ENCODE measurements at places on chromosomes 11 and 22.

DNA sequence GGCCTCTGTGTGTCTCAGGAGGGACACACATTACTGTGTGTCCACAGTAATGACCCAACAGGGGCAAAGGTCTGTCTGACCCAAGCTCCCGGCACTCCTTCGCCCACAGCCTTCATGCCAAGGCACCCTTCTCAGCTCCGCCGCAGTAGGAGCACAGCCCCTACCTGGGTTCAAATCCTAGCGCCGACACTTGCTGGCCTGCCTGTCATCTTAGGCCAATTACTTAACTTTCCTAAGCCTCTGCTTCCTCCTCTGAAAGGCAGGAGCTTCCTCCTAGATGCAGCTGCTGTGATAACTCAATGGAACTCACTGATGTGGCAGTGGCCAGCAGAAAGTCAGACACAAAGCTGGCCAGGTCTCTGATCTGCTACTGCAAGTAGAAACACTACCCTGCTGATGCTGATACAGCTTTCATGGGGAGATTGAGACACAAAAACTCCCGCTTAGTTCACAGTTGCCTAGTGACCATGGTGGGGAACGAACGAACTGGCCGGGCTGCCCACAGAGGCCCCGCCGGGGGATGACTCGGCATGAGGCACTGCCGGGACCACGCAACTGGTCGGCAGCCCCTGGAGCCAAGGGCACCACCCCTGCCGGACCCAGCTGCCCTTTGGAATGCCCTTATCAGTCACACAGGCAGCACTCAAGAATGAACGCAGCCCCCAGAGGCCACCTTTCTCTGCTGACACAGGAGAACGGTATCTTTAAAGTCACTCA, 8.1 kb downstream of the EHD1 start:
- DNase-seq, result no peak

- DNase-seq, result peak; percentile 93
Observed at GRCh38 chr11:120335908-120336640, at the start of gene ARHGEF12. TSS of gene ARHGEF12 (plus strand) at chr11:120336413. CDS start at chr11:120337244, 831 bp downstream.

- no peak for DNase-seq
Observed at GRCh38 chr22:20198557-20199319, 47.9 kb upstream of the CCDC188 start.

- no peak for DNase-seq
Observed at GRCh38 chr11:82790723-82791484, 57.2 kb upstream of the FAM181B start.

DNA sequence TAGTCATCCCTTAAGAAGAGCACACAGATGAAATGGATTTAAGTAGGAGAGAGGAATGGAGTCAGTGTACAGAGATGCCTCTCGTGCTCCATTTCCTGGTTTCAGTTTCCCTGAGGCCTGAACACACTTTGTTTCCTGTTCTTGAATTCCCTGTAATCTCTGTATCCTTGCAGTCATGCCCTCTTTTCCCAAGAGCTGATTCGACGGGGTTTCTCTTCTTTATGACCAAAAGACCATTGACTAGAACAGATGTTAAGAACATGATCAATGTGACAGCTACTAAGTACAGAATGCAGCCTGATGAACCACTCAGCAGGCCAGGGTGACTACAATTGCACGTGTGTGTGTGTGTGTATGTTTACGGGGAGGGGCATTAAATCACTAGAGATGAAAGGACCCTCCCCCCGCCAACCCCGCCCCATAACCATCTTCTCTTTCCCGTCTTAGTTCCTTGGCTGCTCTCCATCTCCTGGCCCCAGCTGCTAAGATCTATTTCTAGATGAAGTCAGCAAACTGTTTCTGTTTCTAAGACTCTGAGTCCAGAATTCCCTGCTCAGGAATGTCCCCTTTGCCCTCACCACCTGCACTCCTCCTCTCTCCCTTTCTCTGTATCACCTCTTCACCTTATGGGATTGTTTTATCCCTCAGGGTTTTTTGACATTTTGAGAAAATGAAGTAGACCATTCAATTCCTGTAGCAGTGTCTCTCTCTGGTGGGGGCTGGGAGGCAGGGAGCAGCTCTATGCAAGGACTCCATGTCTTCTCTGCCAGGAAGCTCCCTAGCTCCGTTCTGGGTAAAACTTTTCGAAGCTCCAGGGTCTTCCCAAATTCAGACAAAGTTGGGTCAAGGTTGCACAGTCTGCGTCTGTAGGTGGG, 26.0 kb downstream of the SLC22A6 start:
- DNase-seq, result no peak

DNA sequence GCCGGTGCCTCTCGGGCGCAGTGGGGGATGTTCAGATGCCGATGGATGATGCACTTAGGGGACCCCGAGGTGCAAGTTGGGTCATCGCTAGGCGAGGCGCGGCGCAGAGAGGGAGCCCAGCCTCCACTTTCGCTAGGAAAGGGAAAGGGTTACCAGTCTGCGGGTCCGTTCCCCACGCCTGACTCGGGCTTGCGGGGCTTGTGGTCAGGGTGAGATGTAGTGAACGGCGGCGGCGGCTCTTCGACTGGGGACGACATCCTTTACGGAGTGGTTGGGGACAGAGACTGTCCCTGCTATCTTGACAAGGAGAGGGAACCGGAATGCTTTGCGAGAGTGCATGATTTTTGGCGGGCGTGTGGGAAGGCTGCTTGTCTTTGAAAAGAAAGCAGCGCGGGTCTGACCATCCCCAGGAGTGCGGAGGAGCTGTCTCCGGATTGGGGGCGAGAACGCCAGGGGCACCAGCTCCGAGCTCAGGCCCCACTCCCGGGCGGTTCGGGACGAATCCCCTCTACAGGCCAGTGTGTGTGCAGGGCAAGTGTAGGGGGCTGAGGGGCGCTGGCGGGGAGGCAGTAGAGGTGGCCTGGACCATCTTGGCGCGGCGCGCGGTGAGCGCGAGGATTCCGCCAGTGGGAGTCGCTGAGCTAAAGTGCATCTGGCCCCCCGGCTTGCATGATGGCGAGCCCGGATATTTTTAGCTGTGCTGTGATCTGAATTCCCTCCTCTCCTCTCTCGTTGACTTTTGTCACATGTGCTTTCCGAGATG, 1.1 kb downstream of the FAT3 start:
- DNase-seq, result no peak

GRCh38 chr11:10885703-10886363, 28.0 kb upstream of the ZBED5 start:
- DNase-seq, result no peak

- no peak for DNase-seq
Observed at GRCh38 chr22:22823131-22823810, 64.3 kb upstream of the IGLL5 start.
